ENCODE measurements at places on chromosomes 6 and 20.

DNA sequence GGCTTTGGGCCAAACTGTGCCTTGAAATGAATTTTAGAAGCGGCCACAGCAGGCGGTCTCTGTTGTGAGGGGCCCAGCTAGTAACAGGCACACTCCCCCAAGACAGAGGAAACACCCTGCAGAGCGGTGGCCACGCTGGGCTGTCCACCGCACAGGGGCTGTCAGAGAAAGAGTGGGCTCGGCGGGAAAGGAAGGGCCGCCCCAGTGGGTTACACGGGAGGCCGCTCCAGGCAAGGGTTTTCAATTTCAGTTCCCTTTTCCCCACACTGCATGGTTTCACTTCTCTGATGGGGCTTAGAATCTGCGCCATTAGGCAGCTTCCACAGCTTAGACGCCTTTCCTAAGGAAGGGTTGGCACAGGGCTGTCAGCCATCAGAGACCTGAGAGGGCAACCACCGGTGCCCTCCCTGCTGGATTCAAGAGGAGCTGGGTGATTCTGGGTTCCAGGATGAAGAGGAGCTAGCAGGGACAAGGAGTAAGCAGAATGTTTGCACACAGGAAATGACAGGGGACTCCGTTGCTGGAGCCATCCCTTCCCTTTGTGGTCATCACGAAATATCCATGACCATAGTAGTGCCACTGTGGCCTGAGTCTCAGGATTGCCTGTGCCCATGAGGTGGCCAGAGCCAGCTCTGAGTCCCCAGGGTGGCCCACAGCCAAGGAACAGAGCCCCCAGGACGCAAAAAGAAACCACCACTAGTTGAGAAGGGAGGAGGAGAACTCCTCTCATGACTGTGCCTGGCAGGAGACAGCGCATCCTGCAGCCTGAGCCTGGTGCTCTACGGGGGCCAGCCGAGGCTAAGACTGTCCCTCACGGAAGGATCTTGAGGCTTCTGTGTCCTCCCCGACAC lies 282.7 kb downstream of the NRN1 start:
- DNase-seq = no peak

DNA sequence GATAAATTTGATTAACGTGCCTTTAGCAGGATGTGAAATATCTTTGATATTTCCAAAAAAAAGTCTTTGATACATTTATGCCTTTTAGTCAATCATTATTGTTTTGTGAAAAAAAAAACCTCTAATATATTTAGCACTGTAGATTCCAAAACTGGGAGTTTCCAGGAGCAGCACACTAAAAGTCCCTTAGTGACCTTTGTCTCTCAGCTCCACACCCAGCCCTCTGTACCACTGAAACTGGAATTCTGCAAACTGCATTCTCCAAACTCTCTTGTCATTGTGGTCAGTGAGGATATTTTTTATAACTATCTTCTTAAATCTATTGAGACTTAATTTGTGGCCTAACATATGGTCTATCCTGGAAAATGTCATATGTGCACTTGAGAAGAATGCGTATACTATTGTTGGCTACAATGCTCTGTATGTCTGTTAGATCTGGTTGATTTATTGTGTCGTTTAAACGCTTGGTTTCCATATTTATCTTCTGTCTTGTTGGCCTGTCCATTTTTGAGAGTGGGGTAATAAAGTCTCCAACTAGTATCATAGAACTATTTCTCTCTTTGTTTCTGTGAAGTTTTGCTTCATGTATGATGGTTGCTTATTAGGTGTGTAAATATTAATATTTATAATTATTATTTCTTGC lies 73.2 kb upstream of the CNKSR3 start:
- DNase-seq = no peak

- DNase-seq = no peak
Measured at GRCh38 chr6:107603006-107603370, 113.1 kb downstream of the SOBP start.

- no peak for DNase-seq
Measured at GRCh38 chr20:37323985-37324384, 22.0 kb upstream of the SRC start.

GRCh38 chr6:139602577-139602976 lies 228.1 kb upstream of the CITED2 start:
- no peak for DNase-seq

GRCh38 chr6:165566088-165566828 lies 96.8 kb downstream of the PDE10A start:
- no peak for DNase-seq

GRCh38 chr20:45406260-45407066 lies 1.6 kb upstream of the DBNDD2 start:
- DNase-seq = no peak
